ENCODE measurements at places on chromosomes 5 and 9.

- no peak for DNase-seq
Measured at GRCh38 chr5:56669534-56670483, 145.5 kb upstream of the MAP3K1 start.

GRCh38 chr5:173283318-173284288 lies 44.6 kb downstream of the STC2 start:
- peak; percentile 42 for DNase-seq

DNA sequence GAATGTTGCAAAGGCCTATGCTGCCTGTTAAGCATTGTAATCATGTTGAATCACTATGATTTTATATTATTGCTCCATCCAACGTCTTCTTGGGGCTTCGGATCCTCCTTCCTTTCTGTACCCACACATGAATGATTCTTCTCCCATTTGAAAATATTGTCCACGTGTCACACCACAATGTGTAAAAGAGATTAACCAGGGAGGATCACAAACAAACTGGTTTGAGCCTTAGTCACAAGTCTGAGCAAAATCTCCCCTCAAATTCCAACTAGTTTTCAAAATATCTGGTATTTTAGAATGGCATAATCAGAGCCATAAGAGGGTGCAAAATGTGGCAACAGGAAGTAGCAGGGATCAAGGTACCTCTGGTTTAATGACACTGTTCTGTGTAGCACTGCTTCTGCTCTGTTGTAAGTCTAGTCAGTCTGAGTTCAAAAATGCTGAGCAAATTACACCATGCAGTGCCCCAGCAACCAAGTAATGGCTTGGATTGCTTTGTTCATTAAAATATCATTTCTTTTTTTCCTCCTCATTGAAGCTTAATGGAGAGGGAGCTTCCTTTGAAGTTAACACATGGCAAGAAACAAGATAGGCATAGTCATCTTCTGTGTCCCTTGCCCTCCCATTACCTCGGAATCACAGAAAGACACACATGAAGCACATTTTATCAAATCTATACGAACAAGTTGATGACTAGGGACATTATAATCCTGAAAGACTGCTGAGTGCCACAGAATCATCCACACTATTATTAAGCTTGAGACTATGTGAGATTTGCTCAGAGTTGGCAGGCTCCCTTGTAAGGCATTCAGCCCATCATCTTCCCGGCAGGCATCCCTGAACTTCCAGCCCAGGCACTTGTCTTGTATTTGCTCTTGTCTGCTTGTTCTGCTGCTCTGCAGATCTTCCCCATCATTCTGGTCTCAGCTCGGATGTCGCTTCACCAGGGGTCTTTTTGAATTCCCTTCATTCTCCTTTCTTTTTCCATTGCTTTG lies 102.0 kb upstream of the PRLR start:
- DNase-seq = no peak

- no peak for DNase-seq
Measured at GRCh38 chr9:129285382-129285781, 107.3 kb upstream of the IER5L start.

- no peak for DNase-seq
Measured at GRCh38 chr5:168844016-168844921, 265.1 kb upstream of the PANK3 start.

- no peak for DNase-seq
Measured at GRCh38 chr9:121844098-121844497, 192.7 kb downstream of the DAB2IP start.

GRCh38 chr5:180553530-180553929 lies 37.8 kb downstream of the SCGB3A1 start:
- DNase-seq = no peak

DNA sequence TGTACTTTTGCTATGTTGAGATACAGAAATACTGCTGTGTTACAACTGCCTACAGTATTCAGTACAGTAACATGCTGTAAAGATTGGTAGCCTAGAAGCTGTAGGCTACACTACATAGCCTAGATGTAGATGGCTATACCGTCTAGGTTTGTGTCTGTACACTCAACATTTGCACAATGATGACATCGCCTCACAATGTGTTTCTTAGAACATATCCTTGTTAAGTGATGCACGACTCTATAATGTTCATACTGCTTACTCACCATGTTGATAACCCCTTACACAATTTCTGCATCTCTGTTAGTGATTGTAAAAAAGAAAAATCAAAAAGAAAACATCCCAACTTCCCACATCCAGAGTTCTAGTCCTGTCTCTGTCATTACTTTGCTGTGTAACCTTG lies 450.0 kb downstream of the CCDC171 start:
- no peak for DNase-seq

- no peak for DNase-seq
Measured at GRCh38 chr9:134922066-134922931, 4.6 kb upstream of the FCN1 start.

- DNase-seq = no peak
Measured at GRCh38 chr9:122463828-122464632, 13.7 kb downstream of the OR1J1 start.

- DNase-seq = no peak
Measured at GRCh38 chr9:6384732-6385131, 28.3 kb upstream of the UHRF2 start.

GRCh38 chr5:109908366-109908765 lies 218.6 kb downstream of the MAN2A1 start:
- no peak for DNase-seq

DNA sequence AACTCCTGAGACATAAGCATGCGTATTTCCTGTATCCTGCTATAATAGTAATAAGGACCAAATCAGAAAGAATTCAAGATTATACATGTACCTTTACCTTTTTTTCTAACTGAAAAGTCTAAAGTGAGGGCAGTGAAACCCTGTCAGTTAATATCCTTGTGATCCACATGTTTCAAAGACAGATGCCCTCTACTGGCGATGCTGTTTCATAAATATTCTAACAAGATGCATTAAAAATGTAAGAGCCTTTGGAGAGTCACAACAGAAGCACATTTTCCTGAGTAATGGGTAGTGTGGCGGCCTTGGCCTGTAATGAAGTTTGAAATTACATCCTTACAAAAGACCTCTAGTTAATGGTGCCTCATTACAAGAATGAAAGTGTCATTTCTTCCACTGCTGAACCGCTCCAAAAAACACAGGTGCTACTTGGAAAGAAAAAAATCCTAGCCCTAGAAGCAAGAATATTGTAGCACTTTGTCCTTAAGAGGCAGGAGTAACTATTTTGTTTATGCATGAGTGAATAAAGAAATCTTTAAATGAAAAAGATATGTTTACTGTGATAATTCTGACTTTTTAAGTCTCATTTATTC lies 232.6 kb downstream of the EPB41L4A start:
- no peak for DNase-seq

DNA sequence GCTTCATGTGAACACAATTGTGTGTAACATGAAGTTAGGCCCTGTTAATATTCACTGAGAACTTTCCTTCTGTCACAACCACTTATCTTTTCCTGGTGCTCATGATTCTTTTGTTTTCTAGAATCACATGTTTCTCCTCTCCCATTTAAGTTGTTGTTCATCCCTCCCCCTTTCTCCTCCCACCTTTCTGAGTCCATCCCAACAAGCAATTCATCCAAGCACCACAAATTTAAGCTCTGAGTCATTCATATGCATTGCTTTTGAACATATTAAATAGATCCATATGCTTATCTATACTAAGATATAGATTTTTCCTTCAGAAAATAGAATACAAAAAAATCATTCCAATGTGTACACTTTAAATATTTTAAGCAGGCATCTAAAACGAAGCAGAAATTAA lies 75.2 kb upstream of the NFIB start:
- no peak for DNase-seq

- no peak for DNase-seq
Measured at GRCh38 chr5:140287801-140288521, 14.9 kb downstream of the PFDN1 start.

DNA sequence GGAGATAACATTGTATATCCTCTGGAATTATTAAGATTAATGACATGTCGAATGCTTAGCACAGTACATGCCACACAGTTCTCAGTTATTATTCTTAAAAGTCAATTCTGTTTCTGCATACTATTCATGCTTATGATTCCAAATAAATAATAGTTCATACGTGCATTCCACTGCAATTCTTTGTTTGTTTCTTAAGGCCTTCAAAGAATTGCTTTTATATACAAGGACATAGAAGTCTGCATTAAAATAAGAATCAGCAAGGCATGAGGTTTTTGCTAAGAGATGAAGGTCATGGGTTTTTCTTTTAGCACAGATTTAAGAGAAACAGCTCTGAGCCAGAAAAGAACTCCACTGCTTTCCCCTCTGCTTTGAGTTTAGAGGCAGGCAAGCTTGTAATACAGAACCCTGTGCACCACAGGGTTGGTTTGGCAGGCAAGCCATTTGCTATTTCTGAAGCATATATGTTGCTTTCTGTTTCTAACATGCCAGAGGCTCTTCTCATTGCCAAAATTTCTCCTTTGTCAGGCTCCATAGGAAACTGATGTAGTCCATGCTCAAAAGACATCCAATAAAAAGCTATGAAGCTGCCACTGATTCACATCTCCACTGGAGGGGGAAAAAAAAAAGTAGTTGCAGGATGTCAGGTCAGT lies 420.6 kb upstream of the TYRP1 start:
- no peak for DNase-seq

DNA sequence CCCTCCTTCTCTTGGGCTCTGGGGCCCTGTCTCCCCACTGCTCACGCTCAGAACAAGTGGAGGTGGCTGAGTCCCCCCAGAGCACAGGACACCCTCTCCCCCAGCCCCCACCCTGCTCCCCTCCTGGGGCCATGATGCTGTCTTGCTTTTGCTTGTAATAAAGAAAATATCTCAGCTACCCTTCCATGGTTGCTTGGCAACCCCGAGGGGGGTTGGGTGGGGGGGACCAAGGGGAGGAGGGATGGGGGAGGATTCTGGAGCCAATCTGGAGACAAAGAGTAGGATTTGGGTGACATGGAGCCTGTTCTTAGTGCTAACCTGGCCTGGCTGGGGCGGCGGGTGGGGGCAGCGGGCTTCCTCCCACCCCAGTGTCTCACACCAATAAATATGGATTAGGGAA lies 16.1 kb upstream of the CERCAM start:
- DNase-seq = no peak

DNA sequence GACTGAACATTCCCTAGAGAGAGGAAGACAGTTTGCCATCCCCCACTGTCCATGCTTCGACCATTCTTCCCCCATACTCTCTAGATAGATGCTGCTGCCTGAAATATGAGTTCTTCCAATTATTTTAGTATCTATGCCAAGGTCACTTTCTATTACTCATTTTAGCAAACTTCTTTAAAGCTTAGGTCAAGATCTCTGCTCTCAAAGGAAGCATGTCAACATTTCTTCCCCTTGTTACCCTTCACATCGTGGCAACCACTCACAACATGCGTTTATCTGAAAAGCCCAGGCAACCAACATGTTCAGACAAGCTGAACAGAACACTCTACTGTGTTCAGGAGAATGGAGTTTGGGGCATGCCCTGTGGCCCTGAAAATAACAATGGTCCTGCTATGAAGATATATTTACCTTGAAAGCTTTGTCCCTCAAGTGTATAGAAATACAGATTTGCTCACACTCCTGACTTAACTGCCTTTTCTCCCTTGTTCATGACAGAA lies 138.4 kb upstream of the KIF2A start:
- DNase-seq = no peak

DNA sequence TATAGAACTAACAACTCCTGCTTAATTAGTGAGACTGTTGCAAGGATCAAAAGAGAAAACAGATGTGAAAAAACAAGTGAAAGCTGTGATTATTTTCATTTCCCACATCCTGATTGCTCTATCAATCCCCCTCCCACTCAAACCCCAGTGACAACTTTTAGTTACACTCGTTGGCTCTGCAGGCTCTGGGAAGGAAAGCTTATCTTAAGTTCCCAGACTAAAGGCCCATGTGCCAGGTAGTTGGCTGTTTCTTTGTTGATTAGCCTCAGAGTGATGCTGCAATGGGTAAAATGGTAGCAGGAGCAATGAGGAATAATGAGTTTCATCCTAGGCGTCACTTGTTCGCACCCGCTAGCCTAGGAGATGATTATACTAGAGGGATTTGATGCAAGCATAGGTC lies 133.3 kb upstream of the IFNE start:
- DNase-seq = no peak

GRCh38 chr5:171275841-171276544 lies 33.1 kb upstream of the TLX3 start:
- DNase-seq = no peak

GRCh38 chr9:133581513-133582343 lies 27.5 kb downstream of the FAM163B start:
- no peak for DNase-seq

DNA sequence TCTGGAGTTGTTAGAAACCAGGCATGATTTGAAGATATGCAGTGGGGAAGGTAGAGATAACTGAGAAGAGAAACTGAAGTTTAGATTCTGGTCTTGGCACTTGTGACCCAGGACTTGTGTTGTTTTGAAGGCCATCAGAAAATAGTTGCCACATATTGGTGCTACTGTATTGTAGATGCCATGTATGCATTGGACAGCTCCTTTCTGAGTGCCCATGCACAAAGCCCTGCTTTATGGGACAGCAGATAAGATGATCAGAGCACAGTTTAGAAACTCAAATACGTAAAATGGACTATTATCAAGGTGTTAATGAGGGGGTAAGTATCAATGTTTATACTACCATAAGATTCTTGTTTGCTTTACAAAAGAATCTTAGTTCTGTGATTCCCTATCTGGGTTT lies 84.9 kb downstream of the KIF4B start:
- DNase-seq = no peak

DNA sequence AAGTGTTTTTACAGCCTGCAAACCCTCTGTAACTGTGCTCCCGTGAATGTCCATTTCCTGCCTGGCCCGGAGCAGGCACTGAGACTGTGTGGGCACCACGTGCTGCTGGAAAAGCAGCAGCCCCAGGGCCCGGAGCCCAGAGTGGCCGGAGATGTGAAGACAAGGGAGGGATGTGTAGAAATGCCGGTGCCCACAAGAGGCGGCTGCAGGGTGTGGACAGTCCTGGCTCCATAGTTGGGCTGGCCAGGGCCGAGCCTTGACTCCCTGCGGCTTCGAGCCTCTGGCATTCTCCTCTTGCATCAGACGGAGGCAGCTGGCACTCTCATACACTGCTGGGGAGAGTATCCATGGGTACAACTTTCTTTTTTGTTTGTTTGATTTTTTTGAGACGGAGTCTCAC lies 13.2 kb upstream of the GFPT2 start:
- no peak for DNase-seq

DNA sequence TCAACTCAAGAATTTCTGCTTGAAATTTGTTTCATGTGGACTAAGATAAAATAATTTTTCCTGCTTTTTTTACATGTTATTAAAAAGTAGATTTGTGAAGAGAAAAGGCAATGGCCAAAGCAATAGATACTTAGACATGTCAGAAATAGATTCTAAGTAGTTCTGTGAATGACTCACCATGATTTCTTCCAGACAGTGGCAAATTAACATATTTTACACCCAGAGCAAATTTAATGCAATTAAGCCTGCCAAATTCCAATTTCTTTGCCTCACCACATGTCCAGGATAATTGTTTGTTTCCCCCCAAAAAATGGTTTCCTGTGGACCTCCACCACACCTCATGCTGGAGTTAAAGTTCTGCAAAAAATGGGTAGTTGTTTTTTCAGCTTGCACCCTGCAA lies 651.4 kb downstream of the CETN3 start:
- DNase-seq = no peak

- no peak for DNase-seq
Measured at GRCh38 chr9:137123468-137123837, 8.9 kb upstream of the DPP7 start.

- no peak for DNase-seq
Measured at GRCh38 chr5:54186912-54187445, 123.4 kb downstream of the ARL15 start.

All from T-helper 2 cell (primary cell).